ENCODE measurements at places on chromosomes 3 and 15.

- H3K4me1 ChIP-seq: no peaks in the 10 kb centered on the region
- H3K27ac ChIP-seq: no peak overlapping the region
- no peaks in the 10 kb centered on the region for H3K27me3 ChIP-seq
- no peak for DNase-seq
Observed at GRCh38 chr3:142787719-142788118, 63.9 kb downstream of the TRPC1 start.

GRCh38 chr15:64902863-64903262 is 8.8 kb upstream of the ANKDD1A start:
- H3K4me3 ChIP-seq: no peak overlapping the region
- peaks cover 3% of the 10 kb centered on the region for H3K4me1 ChIP-seq
- no peak overlapping the region for H3K27ac ChIP-seq
- no peak for DNase-seq
- no peaks in the 10 kb centered on the region for H3K27me3 ChIP-seq
- H3K36me3 ChIP-seq: no peaks in the 10 kb centered on the region

DNA sequence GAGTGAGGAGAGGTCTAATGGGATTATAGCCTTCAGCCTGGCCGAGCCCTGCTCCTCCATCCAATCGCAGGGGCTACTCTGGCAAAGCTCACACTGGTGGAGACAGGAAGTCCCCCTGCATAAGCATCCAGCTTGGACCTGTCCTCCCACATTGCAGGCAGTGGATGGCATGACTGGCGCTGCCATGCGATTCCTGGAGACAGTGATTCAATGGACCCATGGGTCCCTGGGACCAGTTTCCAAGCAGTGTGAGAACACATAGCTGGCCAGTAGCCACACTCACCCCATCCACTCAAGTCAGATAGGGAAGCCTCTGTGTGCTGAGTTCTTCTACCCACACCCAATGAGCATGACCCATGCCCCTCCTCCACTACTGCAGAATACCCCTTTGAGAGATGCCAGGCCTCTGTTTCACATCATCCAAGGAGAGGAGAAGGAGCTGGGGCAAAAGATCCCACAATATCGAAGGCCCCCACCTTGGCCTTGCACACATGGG is 18.1 kb upstream of the POC1A start:
- H3K4me3 ChIP-seq: peak overlapping the region; percentile 39
- no peaks in the 10 kb centered on the region for H3K36me3 ChIP-seq
- H3K4me1 ChIP-seq: peaks cover 5% of the 10 kb centered on the region
- no peaks in the 10 kb centered on the region for H3K27me3 ChIP-seq
- no peak overlapping the region for H3K27ac ChIP-seq

DNA sequence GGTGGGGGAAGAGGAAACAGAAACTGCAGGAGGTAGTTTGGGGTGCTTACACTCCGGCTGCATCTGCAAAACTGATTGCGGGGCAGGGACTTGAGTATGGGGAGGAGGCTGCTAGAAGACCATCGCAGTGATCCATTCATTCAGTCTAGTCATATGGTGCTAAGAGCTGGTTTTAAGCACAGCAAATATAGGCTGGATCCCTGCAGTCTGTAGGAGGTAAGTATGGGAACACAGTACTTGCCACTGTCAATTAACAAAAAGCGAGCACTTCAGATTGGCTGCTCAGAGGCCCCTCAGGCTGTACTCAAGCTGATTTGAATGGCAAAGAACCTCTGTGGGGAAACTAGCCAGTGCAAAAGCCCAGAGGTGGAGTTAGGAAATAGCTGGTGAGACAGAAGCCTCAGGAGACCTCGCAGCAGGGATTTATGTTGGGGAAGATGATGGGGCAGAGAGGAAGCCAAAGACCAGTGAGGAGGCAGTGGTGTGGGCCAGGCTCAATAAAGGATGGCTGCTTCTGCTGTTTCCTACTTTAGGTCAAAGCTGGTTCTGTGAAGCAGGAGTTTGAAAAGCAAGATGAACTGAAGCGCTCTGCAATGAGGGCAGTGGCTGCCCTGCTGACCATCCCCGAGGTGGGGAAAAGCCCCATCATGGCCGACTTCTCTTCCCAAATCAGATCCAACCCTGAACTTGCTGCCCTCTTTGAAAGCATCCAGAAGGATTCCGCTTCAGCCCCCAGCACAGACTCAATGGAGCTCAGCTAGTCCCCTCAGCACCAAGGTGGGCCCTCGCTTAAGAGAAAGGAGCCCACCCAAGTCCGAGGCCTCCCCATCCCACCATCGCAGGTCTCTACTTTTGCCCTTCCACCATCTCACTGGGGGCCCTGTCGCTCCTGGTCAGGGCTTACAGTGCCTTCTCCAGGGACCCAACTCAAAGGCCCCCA is 7.9 kb downstream of the RPL32 start:
- no peak overlapping the region for H3K4me3 ChIP-seq
- H3K27ac ChIP-seq: no peak overlapping the region
- H3K27me3 ChIP-seq: no peaks in the 10 kb centered on the region
- H3K4me1 ChIP-seq: no peaks in the 10 kb centered on the region
- no peak for DNase-seq

DNA sequence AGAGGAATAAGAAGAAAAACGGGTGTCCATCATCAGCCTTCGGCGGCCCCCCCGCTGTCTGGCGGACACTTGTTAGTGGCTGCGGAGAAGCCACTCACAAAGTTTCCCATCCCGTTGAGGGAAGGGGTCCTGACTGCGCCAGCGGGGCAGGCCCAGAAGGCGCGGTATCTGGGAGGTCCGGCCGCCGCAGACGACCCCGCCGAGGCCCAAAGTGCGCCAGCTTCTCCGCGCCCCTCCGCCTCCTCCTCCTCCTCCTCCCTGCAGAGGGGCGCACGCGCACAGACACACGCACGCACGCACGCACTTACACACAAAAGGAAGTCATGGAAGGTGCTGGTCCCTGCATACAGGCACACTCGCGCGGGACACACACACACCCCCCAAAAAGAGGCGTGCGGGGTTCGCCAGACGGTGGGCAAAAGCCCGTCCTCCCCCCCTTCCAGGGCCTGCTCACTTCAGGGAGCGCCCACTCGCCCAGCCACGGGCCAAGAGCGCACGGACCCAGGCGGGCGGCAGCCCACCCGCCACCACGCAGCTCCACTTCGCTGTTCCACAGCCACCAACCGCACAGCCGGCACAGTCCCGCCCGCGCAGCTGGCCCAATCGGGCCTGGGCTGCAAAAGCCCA is 18.0 kb downstream of the ZNF148 start:
- no peaks in the 10 kb centered on the region for H3K4me1 ChIP-seq
- H3K27me3 ChIP-seq: no peaks in the 10 kb centered on the region
- no peak overlapping the region for H3K27ac ChIP-seq
- no peak for DNase-seq
- no peaks in the 10 kb centered on the region for H3K36me3 ChIP-seq

- H3K4me3 ChIP-seq: no peak overlapping the region
- DNase-seq: no peak
- peaks cover 26% of the 10 kb centered on the region for H3K27me3 ChIP-seq
- H3K36me3 ChIP-seq: peaks cover 2% of the 10 kb centered on the region
- H3K27ac ChIP-seq: no peak overlapping the region
Observed at GRCh38 chr15:40277471-40277870, 5.4 kb downstream of the ANKRD63 start.

DNA sequence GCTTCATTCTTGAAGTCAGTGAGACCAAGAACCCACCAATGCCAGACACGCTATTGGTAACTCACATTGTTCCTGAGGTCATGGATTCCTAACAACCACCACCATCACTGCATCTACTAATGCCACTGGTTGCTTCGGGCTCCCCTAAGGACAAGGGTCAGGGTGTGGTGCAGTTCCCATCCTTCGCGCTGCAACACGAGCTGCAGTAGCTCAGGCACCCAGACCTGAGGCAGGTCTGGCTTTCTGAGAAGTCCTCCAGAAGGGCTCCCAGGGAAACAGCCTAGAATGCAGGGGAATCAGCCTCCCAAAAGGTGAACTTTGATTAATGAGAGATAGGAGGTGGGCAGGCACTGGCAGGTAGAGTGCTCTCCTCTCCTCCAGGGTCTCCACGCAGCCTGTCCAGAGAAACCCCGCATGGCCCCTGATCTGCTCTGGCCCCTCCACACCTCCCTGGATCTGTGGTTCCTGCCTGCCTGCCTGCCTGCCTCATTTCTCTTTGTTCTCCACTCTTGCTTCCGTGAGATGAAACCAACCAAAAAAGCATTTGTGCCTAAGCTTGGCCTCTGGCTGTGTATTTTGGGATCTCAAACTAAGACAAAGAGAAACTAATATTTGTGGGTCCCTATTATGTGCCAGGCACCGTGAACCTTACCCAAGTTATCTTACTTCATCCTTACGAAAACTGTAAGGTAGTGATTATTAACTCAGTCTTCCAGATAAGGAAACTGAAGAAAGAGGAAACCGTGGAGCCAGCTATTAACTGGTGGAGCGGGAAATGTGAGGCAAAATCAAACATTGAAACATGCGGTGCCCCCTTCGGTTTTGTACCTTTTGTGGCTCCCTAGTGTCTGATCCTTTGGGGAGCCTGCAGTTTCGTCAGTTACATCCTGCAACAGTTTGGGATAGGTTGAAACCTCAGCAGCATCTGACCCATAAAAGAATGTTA is 43.9 kb upstream of the USP3 start:
- H3K36me3 ChIP-seq: no peaks in the 10 kb centered on the region
- H3K27ac ChIP-seq: no peak overlapping the region
- no peaks in the 10 kb centered on the region for H3K4me1 ChIP-seq
- DNase-seq: no peak

DNA sequence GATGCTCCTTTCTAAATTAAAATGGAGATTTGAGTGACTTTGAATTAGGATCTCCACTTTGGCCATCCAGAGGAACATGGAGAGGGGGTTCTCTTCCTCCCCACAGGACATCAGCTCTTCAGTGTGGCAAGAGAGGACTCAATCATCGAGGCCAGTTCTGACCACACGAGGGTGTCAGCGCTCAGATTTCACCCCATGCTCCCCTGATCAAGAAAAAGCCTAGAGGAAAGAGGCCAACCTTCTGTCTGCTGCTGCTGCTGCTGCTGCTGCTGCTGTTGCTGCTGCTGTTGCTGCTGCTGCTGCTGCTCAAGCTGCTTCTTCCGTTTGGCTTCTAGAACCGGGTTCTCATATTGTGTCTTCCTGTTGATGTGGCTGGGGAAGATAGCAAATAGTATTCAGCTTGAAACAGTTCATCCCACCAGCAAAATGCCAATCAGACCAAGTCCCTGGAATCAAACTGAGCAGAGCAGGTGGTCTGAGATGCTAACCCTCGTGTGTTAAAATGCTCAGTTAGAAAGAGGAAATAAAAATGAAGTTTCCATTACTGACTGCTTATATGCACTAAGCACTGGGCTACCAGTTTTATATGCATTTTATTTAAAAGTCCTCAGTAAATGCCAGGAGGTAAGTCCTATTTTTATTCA is 599.0 kb downstream of the MAGI1 start:
- no peaks in the 10 kb centered on the region for H3K27me3 ChIP-seq
- H3K4me1 ChIP-seq: no peaks in the 10 kb centered on the region
- no peaks in the 10 kb centered on the region for H3K36me3 ChIP-seq
- no peak overlapping the region for H3K27ac ChIP-seq

- H3K4me1 ChIP-seq: peaks cover 2% of the 10 kb centered on the region
- H3K36me3 ChIP-seq: peaks cover 32% of the 10 kb centered on the region
- no peak overlapping the region for H3K27ac ChIP-seq
- no peaks in the 10 kb centered on the region for H3K27me3 ChIP-seq
- DNase-seq: no peak
Observed at GRCh38 chr15:30921106-30921505, 17.4 kb downstream of the FAN1 start.

- no peaks in the 10 kb centered on the region for H3K4me1 ChIP-seq
- no peaks in the 10 kb centered on the region for H3K27me3 ChIP-seq
- no peak overlapping the region for H3K4me3 ChIP-seq
- peaks cover 9% of the 10 kb centered on the region for H3K36me3 ChIP-seq
- peak; percentile 27 for DNase-seq
Observed at GRCh38 chr15:58605931-58606530, 143.5 kb downstream of the ADAM10 start.

GRCh38 chr15:71329497-71330260 is 214.4 kb downstream of the THSD4 start:
- peak; percentile 83 for DNase-seq
- no peaks in the 10 kb centered on the region for H3K36me3 ChIP-seq
- no peak overlapping the region for H3K4me3 ChIP-seq
- H3K4me1 ChIP-seq: peaks cover 7% of the 10 kb centered on the region
- no peaks in the 10 kb centered on the region for H3K27me3 ChIP-seq
- H3K27ac ChIP-seq: no peak overlapping the region

DNA sequence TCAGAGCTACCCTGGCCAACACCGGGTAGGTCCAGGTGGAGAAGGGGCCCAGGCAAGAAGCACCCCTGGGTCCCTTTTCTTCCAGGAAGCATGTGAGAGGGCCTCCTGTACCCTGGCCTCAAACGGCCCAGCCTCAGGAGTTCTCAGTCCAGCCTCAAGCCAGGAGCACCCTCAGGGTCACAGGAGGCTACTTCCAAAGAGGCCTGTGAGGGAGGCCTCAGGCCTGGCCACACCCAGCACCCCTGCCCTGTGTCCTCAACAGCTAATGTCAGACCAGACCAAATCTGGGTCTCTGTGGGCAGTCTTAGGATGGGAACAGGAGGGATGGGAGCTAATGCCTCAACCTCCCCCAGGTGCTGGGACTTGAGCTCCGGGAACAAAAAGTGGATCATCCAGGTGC is 23.5 kb downstream of the PTH1R start:
- no peak overlapping the region for H3K4me3 ChIP-seq
- no peak for DNase-seq
- H3K27me3 ChIP-seq: no peaks in the 10 kb centered on the region
- H3K36me3 ChIP-seq: no peaks in the 10 kb centered on the region

- no peaks in the 10 kb centered on the region for H3K36me3 ChIP-seq
- H3K4me3 ChIP-seq: no peak overlapping the region
- H3K4me1 ChIP-seq: no peaks in the 10 kb centered on the region
- H3K27ac ChIP-seq: no peak overlapping the region
Observed at GRCh38 chr3:183644244-183644643, 8.8 kb downstream of the KLHL24 start.

- peaks cover 74% of the 10 kb centered on the region for H3K36me3 ChIP-seq
- H3K27me3 ChIP-seq: no peaks in the 10 kb centered on the region
- H3K4me3 ChIP-seq: no peak overlapping the region
- DNase-seq: no peak
- H3K27ac ChIP-seq: no peak overlapping the region
Observed at GRCh38 chr3:123159926-123160635, 41.7 kb upstream of the SEC22A start.

DNA sequence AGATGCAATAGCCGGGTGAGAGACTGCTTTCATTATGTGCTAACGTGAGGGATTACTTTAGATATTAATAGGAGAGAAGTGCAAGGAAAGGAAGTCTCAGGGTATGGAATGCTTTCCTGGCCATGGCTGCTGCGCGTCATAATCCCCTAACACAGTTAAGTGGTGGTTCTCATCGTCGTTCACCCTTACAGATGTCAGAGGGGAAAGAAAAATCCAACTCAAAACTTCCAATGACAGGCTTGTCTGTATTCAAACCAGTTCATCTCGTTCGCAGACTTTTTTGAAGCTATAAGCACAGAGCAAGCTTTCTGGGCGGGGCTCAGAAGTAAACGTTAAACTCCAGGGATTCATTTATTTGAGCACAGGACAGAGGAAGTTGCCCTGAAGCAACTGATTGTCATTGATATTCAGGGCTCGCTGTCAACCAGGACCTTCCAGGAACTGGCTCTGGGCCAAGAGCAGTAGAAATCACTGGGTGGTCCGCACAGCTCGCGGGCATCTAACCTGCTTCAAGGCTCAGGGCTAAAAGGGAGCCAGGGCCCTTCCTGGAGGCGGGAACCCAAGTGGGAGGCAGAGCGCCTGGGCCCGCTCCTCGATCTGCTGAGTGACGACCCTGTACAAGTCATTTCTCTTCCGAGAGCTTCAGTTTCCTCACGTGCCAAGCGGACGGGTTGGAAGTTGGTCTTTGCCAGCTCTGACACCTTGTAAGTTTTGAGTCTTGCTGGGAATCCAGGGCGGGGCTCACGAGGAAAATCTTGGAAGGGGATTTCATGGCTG is 1.1 kb upstream of the LPP start:
- DNase-seq: peak; percentile 87
- H3K27me3 ChIP-seq: no peaks in the 10 kb centered on the region
- peak overlapping the region; percentile 99 for H3K27ac ChIP-seq
- H3K36me3 ChIP-seq: no peaks in the 10 kb centered on the region

All from trophoblast cell (in vitro differentiated cells and primary cell).